Adrenal gland (tissue), 19 donors: ENCODE measurements at places on chromosomes 2 and 18. TPM values are rescaled to one million over a fixed set of nuclear protein-coding genes. Genes with fewer than 3 reads are reported as not detected.

The AAK1 gene
- 79.6 TPM for total RNA-seq

DNA sequence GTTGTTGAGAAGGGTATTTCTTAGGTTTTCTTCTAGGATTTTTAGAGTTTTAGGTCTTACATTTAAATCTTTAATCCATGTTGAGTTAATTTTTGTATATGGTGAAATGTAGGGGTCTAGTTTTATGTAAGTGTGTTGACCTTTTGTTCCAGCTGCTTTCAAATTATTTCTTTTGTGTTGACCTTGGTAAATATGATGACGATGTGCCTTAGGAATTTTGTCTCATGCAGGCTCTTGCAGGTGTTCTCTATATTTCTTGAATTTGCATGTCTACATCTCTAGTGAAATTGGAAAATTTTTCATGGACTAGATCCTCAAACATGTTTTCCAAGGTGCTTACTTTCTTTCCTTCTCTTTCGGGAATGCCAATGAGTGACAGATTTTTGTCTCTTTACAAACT lies 1609.3 kb upstream of the ZEB2 start:
- no peak for DNase-seq

The TRAPPC8 gene
- 24.6 TPM for total RNA-seq

GRCh38 chr2:149173220-149173619 lies 134.7 kb downstream of the LYPD6B start:
- DNase-seq, result no peak

The ERICH2 gene
- not detected for total RNA-seq

The GAD1 gene
- total RNA-seq, result 13.5 TPM

- DNase-seq, result no peak
Observed at GRCh38 chr18:56258178-56258577, 380.2 kb downstream of the TXNL1 start.

GRCh38 chr2:102053096-102053495 lies 61.3 kb downstream of the IL1R2 start:
- DNase-seq, result no peak

DNA sequence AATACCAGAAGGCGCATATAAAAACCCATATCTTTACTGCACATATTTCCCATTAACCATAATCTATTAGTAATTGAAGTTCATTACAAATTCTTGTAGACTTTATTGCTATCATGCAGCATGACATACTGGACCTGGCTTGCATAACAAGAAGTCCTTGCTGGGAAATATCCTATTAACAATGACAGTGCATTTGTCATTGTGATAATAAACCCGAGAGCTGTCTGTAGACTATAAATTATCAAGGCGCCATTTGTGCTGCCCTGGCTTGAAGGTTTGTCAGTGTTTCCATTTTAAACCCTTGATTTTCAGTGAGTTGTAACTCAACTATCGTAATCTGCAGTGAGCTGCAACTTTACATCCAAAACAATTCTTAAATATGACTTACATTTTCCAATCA lies 59.0 kb downstream of the HNMT start:
- DNase-seq, result no peak

- DNase-seq, result no peak
Observed at GRCh38 chr2:120347396-120348060, 1.6 kb downstream of the INHBB start.

The HNMT gene
- total RNA-seq, result 25.1 TPM

- DNase-seq, result peak; percentile 63
Observed at GRCh38 chr18:12658426-12659138, 675 bp upstream of the SPIRE1 start.

The CHRND gene
- 0.39 TPM for total RNA-seq
